ENCODE measurements at places on chromosomes 2 and 18. TPM values are rescaled to one million over a fixed set of nuclear protein-coding genes. Genes with fewer than 3 reads are reported as not detected.

The NETO1 gene
- 19.8 TPM for total RNA-seq

The SP9 gene
- not detected for total RNA-seq

The GCG gene
- total RNA-seq = not detected

The FOXI3 gene
- total RNA-seq = 0.60 TPM

The MIB1 gene
- 56.8 TPM for total RNA-seq

The CXCR1 gene
- total RNA-seq = not detected

The GKN1 gene
- total RNA-seq = not detected

The UGT1A7 gene
- not detected for total RNA-seq

The SATB2 gene
- 11.6 TPM for total RNA-seq

The PIKFYVE gene
- total RNA-seq = 29.8 TPM

The TDRD15 gene
- not detected for total RNA-seq

The WNT10A gene
- 2.5 TPM for total RNA-seq

DNA sequence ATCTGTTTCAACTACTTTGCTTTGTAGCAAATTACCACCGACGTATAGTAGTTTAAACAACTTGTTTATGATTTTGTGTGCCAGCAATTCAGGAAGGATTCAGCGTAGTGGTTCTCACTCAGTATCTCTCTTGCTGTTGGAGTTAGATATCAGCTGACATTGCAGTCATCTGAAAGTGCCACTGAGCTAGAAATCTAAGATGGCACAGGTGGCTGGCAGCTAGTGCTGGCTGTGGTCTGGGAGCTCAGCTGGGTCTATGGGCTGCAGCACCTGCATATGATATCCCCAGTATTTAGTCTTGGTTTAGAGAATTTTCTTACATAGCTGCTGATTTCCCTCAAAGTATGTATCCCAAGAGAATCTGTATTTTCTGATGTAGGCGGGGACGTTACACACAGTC lies 235.6 kb downstream of the SCG2 start:
- no peaks in the 10 kb centered on the region for H3K27me3 ChIP-seq
- no peak overlapping the region for H3K27ac ChIP-seq
- H3K4me3 ChIP-seq = no peak overlapping the region
- H3K4me1 ChIP-seq = no peaks in the 10 kb centered on the region

DNA sequence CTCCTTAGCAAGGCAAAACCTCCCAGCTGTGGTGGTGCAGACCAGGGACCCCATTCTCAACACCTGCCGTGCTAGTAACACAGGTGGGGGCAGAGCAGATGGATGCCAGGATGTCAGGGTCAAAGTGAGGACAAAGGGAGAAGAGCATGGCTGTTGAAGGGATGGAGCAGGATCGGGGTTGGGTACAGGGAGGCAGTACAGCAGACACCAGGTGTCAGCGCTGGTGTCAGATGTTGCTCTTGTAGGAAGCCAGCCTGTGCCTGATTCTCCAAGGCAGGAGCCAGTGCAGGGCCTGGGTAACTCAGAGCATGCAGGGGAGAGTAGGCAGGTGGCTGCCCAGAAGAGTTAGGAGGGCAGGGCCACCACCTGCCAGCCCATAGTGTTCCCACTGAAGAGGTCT lies 222.1 kb upstream of the SPRED2 start:
- DNase-seq = no peak
- no peak overlapping the region for H3K4me3 ChIP-seq
- peaks cover 10% of the 10 kb centered on the region for H3K4me1 ChIP-seq
- no peaks in the 10 kb centered on the region for H3K27me3 ChIP-seq
- H3K27ac ChIP-seq = no peak overlapping the region

DNA sequence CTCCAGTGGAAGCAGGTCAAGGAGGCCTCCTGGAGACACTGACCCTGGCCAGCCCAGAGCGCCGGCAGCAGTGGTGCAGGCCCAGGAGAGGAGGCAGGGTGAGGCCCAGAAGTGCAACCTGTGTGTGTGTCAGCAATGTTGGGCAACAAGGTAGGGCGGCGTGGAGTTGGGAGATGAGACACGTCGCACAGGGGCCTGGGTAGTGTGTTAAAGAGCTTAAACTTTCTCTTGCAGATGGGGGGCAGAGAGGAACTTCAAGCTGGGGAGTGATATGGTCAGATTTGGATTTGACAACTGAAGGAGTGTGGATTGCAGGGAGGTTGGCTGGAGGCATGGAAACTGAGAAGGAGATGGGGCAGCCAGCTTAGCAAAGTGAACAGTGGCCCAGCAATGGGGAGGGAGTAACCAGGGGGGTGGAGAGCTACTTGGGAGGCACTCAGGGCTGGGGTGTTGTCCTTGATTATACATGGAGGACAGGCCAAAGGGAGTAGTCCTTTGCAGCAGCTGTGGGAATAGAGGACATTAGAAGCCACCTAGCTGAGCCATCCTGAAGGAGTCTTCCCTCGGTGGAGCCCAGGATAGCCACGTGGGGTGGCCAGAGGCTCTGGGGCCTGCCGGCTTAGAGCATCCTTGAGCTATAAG lies 278.6 kb upstream of the HS6ST1 start:
- H3K27ac ChIP-seq = no peak overlapping the region
- DNase-seq = no peak
- no peak overlapping the region for H3K4me3 ChIP-seq
- H3K27me3 ChIP-seq = no peaks in the 10 kb centered on the region

DNA sequence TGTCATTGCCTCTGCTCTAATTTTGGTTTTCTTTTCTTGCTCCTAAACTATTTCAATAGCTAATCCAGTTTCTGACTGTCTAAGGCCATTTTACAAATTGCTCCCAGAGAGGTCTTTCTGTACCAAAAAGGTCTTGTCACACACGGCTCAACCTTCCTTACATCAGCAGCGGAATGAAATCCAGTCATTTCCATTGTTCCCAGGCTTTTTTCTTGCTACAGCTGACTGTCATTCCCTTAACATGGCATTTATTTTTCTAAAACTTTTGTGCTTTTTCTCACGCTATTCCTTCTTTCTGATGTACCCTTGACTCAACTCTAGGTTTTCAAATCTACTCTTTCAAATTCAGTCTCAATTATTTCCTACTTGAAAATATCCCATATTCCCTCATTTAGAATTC lies 24.3 kb downstream of the FAM171B start:
- H3K36me3 ChIP-seq = no peaks in the 10 kb centered on the region
- no peaks in the 10 kb centered on the region for H3K27me3 ChIP-seq
- no peak overlapping the region for H3K27ac ChIP-seq
- H3K4me1 ChIP-seq = no peaks in the 10 kb centered on the region

DNA sequence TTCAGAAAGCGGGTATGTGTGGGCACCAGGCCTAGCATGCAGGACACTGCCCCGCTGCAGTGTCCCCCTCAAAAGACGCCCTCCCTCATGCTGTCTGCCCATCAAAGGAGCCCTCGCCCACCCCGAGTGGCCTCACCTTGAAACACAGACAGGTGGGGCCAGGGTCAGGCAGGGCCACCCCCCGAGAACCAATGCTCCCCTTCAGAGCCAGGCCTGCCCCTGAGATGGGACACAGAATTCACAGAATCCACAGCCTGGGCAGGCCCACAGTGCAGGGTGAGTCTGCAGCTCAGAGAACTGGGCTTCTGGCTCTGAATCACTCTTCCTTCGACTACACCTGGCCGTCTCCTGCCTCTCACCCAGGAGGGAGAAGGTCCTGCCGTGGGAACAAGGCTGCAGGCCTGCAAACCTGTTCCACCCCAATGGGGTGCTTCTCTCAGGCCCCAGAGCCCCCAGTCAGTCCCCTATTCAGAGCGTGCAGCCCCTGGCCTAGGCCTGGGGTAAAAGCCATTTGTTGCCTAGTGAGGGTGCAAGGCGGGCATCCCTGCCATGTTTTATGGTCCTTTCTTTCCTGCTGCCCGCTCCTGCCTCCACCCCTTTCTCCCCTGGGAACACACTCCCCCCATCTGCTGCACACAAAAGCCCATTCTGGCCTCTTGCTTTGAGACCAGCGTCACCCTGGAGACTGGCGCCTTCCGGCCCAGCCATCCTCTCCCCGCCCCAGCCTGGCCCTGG lies 11.3 kb upstream of the ARHGEF4 start:
- H3K27ac ChIP-seq = no peak overlapping the region
- H3K4me3 ChIP-seq = no peak overlapping the region
- DNase-seq = no peak
- H3K27me3 ChIP-seq = peaks cover 2% of the 10 kb centered on the region
- peaks cover 45% of the 10 kb centered on the region for H3K4me1 ChIP-seq

DNA sequence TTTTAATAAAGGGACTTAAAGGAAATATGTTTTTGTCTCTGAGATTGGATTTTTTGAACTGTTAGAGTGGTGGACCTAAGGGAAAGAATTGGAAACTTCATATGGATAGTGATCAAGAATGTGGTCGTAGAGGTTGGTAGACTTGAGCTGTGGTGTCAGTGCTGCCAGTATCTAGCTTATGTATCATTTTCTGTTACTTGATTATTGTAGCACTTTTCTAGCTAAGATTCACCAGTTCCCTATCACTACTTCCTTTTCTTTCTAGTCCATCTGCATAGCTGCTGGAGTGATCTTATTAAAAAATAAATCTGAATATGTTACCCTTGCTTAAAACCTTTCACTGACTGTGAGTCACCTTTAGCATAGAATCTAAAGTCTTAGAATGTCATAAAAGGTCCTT lies 6.0 kb downstream of the ACVR2A start:
- H3K27me3 ChIP-seq = no peaks in the 10 kb centered on the region
- H3K4me3 ChIP-seq = no peak overlapping the region
- no peak overlapping the region for H3K27ac ChIP-seq

GRCh38 chr2:120253021-120253882 lies 600 bp downstream of the RALB start:
- H3K27me3 ChIP-seq = no peaks in the 10 kb centered on the region
- peak overlapping the region; percentile 98 for H3K4me3 ChIP-seq
- H3K27ac ChIP-seq = peak overlapping the region; percentile 83
- peak; percentile 65 for DNase-seq
- H3K4me1 ChIP-seq = peaks cover 18% of the 10 kb centered on the region

GRCh38 chr2:207530160-207531031 lies 634 bp downstream of the CREB1 start:
- no peaks in the 10 kb centered on the region for H3K27me3 ChIP-seq
- peak overlapping the region; percentile 95 for H3K27ac ChIP-seq
- no peak for DNase-seq
- H3K36me3 ChIP-seq = no peaks in the 10 kb centered on the region

- H3K27me3 ChIP-seq = no peaks in the 10 kb centered on the region
- H3K4me1 ChIP-seq = no peaks in the 10 kb centered on the region
- H3K4me3 ChIP-seq = no peak overlapping the region
- no peak for DNase-seq
These were observed 60.5 kb downstream of the HDLBP start for GRCh38 chr2:241254904-241255351.

DNA sequence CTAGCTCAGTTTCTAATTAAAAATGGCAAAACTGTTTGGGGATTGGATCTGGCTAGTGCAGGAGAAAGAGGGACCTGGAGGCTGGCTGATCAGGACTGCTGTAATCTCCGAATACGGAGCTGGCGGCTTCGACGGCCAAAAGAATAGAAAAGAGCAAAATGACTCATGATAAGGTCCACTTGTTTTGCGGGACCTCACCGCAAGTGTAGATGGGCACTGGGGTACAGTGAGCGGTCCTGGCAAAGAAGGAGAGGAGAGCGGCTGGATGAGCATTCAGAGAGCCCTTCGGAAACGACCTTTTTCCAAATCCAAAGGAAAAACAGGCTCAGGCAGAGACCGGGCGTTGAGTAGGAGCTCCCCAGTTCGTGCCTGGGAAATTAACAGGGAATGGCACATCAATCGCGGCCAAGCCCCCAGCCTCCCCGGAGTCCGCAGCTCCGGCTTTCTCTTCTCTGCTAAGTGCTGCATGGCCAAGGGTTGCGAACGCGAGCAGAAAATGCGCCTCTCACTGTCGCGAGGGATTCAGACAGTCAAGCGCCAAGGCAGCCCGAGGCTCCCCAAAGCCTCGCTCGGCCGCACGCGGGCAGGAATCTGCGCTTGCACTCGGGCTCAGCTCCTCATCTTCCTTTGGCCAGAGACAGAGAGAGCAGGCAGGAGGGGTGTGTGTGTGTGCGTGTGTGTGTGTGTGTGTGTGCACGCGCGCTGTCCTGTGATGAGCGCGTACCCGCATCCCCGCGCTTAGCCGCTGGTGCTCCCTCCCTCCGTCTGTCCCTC lies 1.8 kb downstream of the DCC start:
- H3K4me1 ChIP-seq = peaks cover 6% of the 10 kb centered on the region
- H3K36me3 ChIP-seq = no peaks in the 10 kb centered on the region
- H3K27ac ChIP-seq = no peak overlapping the region

- H3K36me3 ChIP-seq = no peaks in the 10 kb centered on the region
- H3K4me3 ChIP-seq = no peak overlapping the region
- H3K4me1 ChIP-seq = no peaks in the 10 kb centered on the region
- no peak for DNase-seq
- H3K27me3 ChIP-seq = no peaks in the 10 kb centered on the region
These were observed 11.9 kb downstream of the FRZB start for GRCh38 chr2:182854375-182855105.

GRCh38 chr2:230520875-230521155 lies 104.8 kb downstream of the SP100 start:
- H3K36me3 ChIP-seq = no peaks in the 10 kb centered on the region
- H3K27ac ChIP-seq = no peak overlapping the region
- H3K4me3 ChIP-seq = no peak overlapping the region

DNA sequence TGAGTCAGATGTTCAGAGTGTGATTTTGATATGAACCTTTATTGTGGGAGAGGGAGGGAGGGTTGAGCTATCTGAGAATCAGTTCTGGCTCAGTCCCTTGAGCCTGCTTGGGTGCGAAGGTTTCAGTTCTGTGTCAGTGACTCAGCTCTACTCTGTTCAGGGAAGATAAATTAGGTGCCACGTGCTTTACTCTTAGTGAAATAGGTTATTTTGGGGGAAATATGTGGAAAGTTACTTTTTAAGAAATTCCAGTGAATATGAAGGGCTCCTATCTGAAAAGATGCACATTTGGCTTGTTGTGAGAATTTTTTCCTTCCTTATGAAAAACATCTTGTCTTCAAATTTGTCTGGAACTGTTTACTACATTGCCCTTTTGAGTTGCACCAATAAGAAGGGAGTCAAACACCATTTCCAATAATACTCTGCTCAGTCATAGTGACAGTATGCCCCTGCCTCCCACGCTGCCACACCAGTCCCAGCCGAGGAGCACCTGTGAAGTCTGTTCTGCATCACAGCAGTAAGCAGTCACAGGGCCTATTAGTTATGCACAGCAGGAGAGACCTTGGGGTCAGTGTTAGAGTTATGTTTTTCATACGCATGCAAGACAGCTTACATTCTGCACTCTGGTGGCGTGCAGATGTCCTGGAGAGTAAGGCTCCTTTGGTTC lies 32.8 kb upstream of the DNAH7 start:
- peak; percentile 74 for DNase-seq
- no peak overlapping the region for H3K27ac ChIP-seq
